ENCODE measurements at places on chromosomes 7 and 10.

GRCh38 chr10:66572700-66573099 is 353.1 kb upstream of the LRRTM3 start:
- no peak for DNase-seq

GRCh38 chr7:128833946-128834325 is 3.7 kb downstream of the FLNC start:
- no peak for DNase-seq

DNA sequence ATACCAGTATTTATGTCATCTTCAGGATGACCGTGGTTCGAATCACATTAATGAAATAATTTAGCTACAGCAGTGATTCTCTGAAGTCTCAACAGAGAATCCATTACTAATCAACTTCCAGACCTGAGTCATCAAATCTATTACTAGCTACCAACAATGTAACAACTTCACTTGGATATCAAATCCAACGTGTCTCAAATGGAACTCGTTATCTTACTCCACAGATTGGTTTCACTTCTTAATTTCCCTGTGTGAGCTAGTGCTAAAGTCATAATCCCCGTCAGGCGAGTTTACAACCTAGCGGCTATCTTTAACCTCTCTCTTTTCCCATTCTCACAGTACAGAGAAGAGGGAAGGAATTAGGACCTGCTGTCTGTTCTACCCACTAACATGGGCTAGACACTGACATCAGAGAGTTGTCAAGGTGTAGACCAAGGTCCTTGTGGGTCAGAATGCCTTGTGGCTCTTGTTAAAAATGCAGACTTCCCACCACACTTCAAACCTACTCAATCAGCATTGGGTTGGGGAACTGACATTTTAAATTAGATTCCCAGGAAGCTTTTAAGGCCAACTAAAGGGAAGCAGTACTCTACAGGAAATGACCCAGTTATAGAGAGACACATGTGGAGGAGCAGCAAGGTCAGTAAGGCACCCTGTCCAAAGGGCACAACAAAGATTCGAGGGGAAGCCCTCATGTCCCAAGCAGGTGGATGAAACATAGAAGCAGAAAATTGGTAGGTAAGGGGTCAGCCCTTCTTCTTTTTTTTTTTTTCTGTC is 57.3 kb upstream of the GSAP start:
- no peak for DNase-seq

DNA sequence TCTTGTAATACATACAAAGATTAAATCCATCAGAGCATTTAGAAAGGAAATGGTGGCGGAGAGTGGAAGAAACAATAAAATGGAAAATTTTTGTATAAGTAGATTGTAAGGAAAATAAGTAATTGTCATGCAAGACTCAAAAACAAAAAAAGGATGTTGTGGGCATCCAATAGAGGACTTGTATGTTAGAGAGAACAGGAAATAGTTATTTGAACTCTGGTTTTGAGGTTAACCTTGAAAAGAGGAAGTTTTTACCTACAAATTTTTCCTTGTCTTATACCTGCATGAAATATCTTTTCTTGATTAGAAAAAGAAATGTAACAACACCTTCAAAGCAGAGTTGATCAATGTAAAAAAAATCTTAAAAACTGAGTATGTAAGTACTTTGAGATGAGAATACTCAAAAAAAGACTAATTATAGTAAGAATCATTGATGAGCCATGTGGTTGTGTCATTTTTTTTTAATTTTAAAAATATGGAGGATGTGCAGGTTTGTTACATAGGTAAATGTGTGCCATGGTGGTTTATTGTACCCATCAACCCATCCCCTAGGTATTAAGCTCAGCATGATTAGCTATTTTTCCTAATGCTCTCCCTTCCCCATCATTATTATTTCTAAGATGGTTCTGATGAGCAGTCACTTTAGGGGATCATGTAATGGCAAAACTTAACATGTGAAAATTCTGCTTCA is 11.9 kb downstream of the TMEM106B start:
- no peak for DNase-seq

DNA sequence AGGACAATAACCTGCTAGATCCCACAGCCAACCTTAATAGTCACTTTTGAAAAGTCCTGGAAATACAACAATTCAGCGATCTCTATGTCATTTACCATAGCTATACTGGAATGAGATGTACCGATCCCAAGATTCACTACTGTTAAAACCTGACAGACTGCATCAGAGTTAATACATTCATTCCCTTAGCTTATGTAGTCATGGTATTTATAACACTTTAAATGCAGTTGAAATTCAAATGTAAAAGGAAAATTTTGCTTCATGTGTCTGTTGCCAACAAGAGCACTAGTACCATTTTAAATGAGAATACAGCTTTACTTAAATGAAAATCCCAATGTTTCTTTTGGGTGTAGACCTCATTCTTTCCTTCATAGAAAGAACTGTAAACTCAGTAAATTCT is 11.1 kb upstream of the GGCT start:
- no peak for DNase-seq

DNA sequence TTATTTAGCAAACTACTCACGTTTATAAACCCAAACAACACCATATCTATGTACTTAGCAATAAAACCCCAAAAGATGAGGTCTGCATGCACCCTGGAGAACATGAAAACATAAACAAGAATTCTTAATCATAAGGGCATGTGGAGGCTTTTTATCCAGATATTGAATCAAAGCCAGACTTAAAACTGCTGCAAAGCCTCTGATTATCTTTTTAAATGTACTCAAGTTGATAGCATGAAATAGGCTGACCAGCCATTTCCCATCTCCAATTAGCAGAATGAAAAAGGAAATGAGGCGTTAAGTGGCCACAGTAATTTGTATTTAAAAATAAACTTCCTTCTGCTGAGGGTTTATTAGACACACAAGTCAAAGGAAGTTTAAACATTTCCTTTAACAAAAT is 48.3 kb downstream of the ITIH5 start:
- no peak for DNase-seq

- DNase-seq: no peak
Observed at GRCh38 chr10:11225935-11226334, 208.3 kb downstream of the CELF2 start.

DNA sequence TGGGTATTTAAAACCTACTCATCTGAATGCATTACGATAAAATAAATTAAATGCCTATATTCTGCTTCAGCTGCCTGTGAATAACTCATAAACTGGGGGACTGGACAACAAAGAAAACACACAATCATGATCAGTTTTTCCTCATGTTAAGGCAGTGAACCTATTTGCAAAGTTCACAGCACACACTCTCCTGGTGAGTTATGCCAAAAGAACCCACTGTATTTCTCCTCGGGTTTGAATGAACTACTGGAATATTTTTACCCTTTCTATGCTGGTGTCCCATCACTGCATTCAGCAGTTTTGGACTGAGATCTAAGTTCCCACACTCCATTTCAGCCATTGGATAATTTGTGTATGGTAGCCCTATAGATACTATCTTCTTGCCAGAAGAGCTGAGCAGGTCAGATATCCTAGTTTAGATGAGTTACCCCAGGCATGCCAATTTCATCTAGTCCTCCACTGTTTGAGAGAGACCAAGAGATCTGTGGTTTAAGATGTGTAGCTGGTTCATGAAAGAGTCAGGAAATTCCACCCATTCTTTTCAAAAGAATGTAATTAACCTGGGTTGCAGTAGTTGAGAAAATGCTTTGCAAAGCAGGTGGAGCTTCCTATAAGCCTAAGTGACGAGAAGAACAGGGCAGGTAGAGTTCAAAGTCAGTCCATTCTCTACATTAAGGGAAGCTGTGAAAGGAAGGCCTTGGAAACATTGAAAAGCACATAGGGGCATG is 101.7 kb downstream of the PLXDC2 start:
- no peak for DNase-seq

- DNase-seq: no peak
Observed at GRCh38 chr10:43061760-43062159, 15.1 kb upstream of the RET start.

DNA sequence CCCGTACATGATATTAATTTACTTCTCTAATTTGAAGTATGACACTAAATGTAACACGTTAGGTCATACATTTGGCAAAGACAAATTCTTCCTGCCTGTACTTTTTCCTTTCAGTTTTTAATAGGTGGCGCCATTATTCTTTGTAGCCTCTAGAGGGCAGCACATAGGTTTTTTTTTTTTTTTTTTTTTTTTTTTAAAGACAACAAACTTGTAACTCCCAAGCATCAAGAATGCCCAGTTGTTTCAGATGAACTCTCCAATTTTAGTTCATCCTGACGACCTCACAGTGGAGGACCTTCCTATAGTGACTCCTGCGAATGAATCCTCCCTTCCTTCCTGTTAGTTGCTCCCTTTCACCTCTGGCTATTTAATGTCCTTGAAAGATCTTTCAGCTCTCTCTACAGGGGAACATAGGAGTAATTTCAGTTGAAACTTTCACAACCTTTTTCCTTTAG is 139.3 kb upstream of the HDAC9 start:
- DNase-seq: peak; percentile 47

GRCh38 chr7:151079199-151079910 is 1.3 kb downstream of the FASTK start:
- no peak for DNase-seq

DNA sequence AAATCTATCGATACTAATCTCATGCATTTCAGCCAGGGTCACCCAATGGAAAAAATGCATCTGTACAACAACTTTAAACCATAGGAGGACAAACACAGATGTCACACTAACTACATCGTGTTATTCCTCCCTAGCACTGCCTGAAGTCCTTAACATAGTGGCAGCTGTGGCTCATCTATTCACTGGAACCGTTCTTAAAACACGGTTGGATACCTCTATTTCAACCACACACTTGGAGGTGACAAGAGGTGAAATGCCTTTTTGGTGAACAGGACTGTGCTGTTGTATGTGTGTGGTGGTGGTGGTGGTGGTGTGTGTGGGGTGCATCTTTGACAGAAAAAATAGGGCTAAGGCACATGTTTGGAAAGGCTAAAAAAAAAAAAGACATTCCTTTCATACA is 93.1 kb downstream of the NRP1 start:
- no peak for DNase-seq

GRCh38 chr7:129089521-129090212 is 34.8 kb upstream of the TNPO3 start:
- DNase-seq: no peak

- DNase-seq: no peak
Observed at GRCh38 chr7:104552102-104552501, 223.7 kb downstream of the LHFPL3 start.

- DNase-seq: no peak
Observed at GRCh38 chr7:23967949-23968599, 258.1 kb downstream of the STK31 start.

DNA sequence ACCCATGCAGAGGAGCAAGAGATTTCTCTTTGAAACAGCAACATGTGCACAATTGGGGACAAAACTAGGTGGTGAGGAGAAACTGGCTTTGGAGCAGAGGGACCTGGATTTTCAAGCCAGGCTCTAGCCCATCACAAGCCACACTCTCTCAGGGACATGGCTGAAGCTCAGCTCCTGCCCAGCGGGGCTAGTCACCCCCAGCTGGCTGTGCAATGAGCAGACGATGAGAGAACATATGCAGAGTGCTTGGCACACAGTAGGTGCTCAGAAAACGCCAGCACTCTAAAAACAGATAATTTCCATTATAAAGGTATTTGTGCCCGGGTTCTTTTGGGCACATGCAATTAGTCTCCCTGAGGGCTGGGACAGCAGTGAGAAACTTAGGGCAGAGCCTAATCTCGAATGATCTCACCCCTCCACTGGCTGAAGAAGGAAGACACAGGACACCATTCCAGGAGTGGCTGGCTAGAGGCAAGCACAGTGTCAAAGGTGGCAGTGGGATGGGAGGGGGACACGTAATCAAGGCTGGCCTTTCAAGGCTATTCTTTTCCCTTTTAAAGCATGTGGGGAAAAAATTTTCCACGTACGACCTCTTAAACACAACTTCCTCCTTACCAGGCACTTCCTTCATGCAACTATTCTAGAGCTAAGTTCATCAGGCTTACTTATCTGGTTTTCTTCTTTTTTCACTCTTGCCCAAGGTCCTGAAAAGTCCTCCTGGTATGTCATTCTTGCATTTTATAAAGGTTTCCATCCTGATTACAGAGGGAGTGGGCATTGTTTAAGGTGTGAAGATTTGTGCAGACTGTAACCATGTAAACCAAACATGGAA is 15.1 kb downstream of the FAM53B start:
- no peak for DNase-seq

- no peak for DNase-seq
Observed at GRCh38 chr10:91201213-91201996, 19.1 kb upstream of the PCGF5 start.

DNA sequence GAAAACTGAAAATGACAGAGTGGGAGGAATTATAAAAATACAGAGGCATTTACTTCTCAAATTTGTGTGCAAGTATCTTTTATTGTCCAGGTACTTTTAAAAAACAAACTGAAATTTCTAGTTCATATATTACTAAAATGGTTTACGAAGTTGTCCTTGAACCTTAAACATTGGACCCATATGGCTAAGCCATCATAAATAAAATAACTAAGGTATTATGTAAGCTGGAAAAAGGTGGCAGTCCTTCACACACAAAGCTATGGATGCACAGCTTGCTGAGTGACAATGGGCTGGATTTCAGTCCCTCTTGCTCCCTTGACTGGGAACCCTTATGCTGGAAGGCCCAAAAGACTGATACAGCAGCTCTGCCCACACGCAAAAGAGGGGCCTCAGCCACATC is 66.1 kb downstream of the COBL start:
- DNase-seq: no peak

DNA sequence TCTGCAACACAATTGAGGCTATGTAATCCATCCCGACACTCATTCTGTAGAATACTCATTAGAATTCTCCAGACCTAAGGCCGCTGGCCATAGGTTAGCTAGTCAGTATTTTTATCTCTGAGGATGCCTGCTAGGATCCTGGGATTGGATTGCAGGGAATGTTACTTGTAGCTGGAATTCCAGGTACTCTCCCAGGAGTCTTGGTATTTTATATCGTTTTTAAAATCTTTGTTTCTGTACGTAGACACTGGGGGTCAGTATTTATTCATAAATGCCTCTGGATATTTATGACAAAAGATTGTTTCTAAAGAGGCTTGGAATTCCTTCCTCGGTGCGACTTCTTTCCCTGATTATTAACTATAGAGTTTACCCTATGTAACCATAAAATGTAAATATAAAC is 40.1 kb downstream of the BPGM start:
- DNase-seq: peak; percentile 37
